ENCODE measurements at places on chromosomes 5 and 9.
A peak's percentile ranks its signal among the peaks of the same experiment; 100 is the strongest.

GRCh38 chr5:17852740-17853139 lies 218.5 kb downstream of the TAF11L14 start:
- no peak overlapping the region for H3K27ac ChIP-seq
- no peak overlapping the region for H3K4me3 ChIP-seq
- no peak for DNase-seq
- H3K27me3 ChIP-seq: no peaks in the 10 kb centered on the region
- H3K4me1 ChIP-seq: no peaks in the 10 kb centered on the region

- H3K27ac ChIP-seq: no peak overlapping the region
- H3K36me3 ChIP-seq: no peaks in the 10 kb centered on the region
- H3K4me3 ChIP-seq: no peak overlapping the region
- DNase-seq: no peak
- no peaks in the 10 kb centered on the region for H3K4me1 ChIP-seq
- H3K27me3 ChIP-seq: no peaks in the 10 kb centered on the region
Measured at GRCh38 chr5:67954351-67954750, 261.2 kb upstream of the PIK3R1 start.

DNA sequence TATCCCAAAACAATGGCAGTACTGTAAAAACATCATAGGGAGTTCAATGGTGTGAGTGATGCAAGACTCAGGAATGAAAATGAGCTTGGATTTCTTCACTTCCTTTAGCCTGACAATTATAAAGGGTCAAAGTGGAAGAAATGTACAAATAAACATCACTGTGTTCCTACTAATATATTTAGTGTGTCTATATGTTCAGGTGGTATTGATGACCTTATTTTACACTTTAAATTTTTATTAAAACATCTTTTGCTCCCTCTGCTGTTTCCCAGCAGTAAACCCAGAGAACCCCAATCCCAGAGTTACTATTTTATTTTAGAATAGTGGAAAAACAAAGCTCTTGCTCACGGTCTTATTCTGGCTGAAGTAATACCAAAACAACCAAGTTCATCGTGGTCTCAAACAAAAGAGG lies 2.0 kb downstream of the LOX start:
- H3K4me1 ChIP-seq: peaks cover 15% of the 10 kb centered on the region
- peak overlapping the region; percentile 83 for H3K4me3 ChIP-seq
- peak overlapping the region; percentile 12 for H3K27ac ChIP-seq
- H3K36me3 ChIP-seq: peaks cover 16% of the 10 kb centered on the region

- H3K4me1 ChIP-seq: peaks cover 4% of the 10 kb centered on the region
- peaks cover 9% of the 10 kb centered on the region for H3K36me3 ChIP-seq
- no peak overlapping the region for H3K27ac ChIP-seq
- peak; percentile 48 for DNase-seq
Measured at GRCh38 chr9:112421771-112422222, 41.9 kb downstream of the HSDL2 start.

GRCh38 chr9:134559013-134559412 lies 82.6 kb upstream of the COL5A1 start:
- no peaks in the 10 kb centered on the region for H3K27me3 ChIP-seq
- DNase-seq: no peak
- no peak overlapping the region for H3K4me3 ChIP-seq
- H3K27ac ChIP-seq: no peak overlapping the region
- H3K36me3 ChIP-seq: no peaks in the 10 kb centered on the region
- H3K4me1 ChIP-seq: peaks cover 12% of the 10 kb centered on the region

All from IMR-90 (cell line).